ENCODE measurements at places on chromosomes 12 and 14.

- DNase-seq = peak; percentile 82
Observed at GRCh38 chr14:68824517-68825347, 31.9 kb upstream of the ZFP36L1 start.

GRCh38 chr14:77133720-77134338 lies 7.8 kb downstream of the ZDHHC22 start:
- DNase-seq = peak; percentile 49

- DNase-seq = no peak
Observed at GRCh38 chr14:103695296-103696069, 19.8 kb downstream of the XRCC3 start.

- no peak for DNase-seq
Observed at GRCh38 chr14:36086629-36087395, 89.7 kb downstream of the PTCSC3 start.

DNA sequence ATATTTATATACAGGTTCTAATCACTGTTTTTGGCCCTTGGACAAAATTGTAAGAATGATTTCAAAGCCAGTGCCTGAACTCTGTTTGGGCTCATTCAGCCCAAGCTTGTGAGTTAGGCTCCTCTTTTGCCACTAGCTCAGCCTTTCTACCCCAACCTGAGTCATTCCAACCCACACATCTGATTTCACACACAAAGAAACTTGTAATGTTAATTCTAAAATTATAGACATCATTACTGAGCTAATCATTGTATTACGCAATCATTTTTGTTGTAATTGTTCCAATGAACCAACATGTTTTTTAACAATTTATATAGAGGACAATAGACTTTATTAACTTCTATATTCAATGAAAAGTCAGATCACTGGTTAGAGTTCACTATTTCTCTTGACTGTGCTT lies 441.1 kb downstream of the ETNK1 start:
- DNase-seq = no peak

- no peak for DNase-seq
Observed at GRCh38 chr12:5232291-5232690, 188.6 kb downstream of the KCNA5 start.

DNA sequence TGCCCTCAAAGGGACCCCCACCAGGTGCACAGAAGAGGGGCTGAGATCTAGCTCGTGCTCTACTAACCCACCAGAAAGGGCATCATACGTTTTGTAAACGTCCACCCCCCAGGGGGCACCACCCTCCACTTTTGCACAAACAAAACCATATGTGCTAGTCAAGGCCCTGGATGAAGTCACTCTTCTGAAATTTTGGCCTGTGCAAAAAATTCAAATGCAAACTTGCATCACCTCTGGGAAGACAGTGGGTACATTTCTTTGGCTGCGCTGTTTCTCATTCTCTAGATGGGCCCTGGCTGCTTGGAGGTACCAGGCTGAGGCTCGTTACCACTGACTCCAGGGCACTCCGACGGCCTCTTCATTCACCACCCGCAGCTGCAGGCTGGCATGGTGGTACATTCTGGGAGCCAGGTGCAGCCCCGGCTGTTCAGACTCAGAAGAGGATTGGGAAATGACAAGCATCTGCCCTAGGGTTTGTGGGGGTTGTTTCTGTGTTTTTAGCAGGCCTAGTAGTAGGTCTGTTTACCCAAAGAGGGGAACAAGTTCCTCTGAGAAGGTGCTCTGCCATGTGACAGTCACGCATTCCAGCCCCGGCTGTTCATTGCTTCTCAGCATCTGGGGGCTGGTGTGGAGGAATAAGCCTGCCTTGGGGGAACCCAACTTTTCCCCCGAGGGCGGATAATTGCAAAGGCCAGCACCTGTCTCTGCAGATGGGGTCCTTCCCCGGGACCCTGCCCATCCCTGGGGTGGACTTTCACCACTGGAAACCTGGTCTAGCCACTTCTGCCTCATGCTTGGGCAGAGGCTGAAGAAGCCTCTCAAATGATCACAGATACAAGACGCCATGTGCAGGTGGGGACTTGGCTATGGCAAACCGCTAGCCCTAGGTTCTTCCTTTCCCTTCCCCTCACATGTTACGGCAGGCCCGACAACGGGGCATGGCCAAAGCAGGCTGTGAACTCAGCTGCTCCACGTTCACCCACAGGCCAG lies 147.6 kb downstream of the DPF3 start:
- DNase-seq = no peak

DNA sequence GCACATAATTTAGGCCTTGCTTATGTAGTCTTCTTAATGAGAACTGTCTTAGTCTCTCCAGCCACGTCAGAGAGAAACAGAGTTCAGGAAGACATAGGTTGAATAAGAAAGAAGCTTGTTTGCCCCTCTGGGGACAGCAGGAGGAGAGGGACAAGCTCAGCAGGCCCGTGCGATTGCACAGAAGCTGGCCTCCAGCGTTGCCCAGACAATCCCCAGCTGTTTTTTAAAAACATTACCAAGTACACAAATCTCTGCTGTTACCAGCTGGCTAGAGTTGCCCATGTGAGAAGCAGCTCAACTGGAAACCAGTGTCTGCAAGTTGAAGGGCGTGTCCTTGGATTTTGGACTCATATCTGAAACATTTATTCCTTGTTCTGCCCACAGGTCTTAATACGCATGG lies 232.6 kb downstream of the EFCAB11 start:
- no peak for DNase-seq

GRCh38 chr12:33248364-33248763 lies 191.3 kb downstream of the SYT10 start:
- no peak for DNase-seq

DNA sequence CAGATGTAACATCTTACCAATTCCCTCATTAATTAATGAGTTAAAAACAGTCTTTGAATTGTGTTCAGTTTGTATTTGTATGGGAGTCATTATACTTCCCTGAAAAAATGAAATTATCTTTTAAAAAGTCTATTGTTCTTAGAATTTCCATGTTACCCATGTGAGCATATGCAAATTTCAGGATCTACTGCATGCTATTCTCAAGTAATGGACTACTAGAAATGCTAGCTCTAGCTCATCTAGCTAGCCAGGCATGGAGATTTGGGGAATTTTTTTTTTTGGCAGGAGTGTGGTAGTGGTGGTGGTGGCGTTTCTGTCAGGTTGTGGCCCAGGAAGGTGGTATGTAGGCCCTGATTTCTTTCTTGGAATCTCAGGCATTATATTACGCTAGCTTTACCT lies 218.4 kb downstream of the AEBP2 start:
- DNase-seq = no peak

DNA sequence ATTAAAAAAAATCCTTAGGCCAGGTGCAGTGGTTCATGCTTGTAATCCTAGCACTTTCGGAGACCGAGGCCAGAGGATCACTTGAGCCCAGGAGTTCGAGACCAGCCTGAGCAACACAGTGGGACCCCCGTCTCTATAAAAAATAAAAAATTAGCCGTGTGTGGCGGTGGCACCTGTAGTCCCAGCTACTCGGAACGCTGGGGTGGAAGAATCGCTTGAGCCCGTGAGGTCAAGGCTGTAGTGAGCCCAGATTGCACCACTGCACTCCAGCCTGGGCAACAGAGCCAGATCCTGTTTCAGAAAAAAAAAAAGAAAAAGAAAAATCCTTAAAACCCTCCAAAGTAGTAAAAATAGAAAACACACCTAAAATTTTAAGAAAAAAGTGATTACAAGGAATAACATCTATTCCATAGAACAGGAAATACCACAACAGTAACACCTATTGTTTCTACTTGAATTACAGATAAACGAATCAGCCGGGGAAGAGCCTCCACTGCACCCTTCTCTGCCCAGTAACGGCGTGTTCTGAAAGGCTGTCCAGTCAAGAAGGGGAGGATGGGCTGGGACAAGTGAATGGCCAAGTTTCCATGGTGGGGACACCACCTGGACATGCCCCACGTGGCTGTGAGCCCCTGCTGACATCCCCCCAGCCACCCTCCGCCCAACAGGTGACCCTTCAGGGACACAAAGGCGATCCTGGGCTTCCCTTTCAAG lies 17.8 kb downstream of the POLE start:
- no peak for DNase-seq

GRCh38 chr12:21828136-21828775 lies 53.8 kb upstream of the KCNJ8 start:
- no peak for DNase-seq

- DNase-seq = no peak
Observed at GRCh38 chr14:102605029-102605428, 12.6 kb downstream of the RCOR1 start.

DNA sequence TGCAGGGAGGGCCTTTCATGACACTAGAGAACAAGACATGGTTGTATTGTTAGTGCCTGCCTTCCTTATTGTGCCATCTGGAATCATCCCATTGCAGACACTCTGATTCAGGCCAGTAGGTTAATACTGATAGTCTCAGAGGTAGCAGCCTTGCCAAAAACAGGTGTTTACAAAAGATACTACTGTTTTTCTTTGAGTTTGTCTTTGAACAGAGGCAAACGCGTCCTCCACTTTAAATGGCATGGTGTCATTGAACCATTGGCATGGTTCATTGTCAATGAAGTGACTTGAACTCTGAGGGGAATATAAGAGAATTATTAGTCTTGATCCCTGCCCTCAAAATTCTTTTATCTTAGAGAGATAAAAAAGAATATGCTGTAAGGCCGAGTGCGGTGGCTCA lies 4.2 kb downstream of the FNTB start:
- DNase-seq = no peak

- no peak for DNase-seq
Observed at GRCh38 chr14:25006961-25007795, 42.8 kb downstream of the STXBP6 start.

DNA sequence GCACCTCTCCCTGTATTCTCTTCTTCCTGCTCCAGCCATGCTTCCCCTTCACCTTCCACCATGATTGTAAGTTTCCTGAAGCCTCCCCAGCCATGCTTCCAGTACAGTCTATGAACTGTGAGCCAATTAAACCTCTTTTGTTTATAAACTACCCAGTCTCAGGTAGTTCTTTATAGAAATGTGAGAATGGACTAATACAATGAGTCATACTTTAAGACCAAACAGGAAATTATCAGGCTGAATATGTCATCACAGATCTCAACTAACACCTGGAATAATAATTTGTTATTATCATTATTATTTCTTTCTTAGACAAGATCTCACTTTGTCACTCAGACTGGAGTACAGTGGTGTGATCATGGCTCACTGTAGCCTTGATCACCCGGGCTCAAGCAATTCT lies 85.4 kb downstream of the KCNMB4 start:
- no peak for DNase-seq
